ENCODE measurements at places on chromosomes 13 and 19.

GRCh38 chr19:30158067-30158892 is 213.9 kb upstream of the ZNF536 start:
- no peak for DNase-seq

- no peak for DNase-seq
Observed at GRCh38 chr13:75368167-75368566, 113.8 kb downstream of the TBC1D4 start.

DNA sequence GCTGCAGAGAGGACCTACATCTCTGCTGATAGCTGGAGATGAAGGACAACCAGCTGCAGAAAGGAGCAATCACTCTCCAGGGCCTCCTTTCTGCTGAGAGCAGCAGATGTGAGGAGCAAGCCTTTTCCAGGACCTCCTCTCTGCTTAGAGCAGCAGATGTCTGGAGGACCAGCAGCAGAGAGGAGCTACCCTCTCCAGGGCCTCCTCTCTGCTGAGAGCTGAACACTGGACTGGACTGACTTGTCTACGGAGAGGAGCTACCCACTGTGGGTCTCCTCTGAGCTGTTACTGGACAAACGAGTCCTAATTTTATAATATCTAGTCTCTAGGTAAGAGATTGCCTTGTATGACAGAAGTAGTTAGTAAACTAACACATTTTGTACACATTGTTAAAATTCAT is 40.8 kb upstream of the FLT1 start:
- no peak for DNase-seq

- DNase-seq, result no peak
Observed at GRCh38 chr13:77599351-77599750, 63.8 kb downstream of the SCEL start.

GRCh38 chr13:25112695-25113255 is 16.8 kb downstream of the PABPC3 start:
- DNase-seq, result no peak

DNA sequence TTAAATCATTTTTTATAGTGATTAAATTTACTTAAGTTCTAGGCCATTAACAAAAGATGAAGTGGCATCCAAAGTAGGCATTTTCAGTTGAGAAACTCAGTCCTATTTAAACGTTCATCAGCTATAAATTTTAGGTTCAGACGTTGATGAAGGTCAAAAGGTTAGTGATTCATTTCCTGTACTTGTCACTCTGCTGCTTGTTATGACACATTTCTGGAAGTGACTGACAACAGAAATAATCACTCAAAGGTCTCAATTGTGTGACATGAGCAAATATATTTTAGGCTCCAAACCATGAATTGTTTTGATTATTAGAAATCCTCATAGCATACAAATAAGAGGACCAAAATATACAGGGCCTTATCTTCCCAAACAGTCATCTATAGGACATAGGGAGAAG is 10.3 kb upstream of the EDNRB start:
- DNase-seq, result peak; percentile 61

GRCh38 chr13:90902255-90902654 is 445.2 kb upstream of the MIR17HG start:
- no peak for DNase-seq

GRCh38 chr13:114115191-114115671 is 17.2 kb downstream of the RASA3 start:
- DNase-seq, result peak; percentile 58

DNA sequence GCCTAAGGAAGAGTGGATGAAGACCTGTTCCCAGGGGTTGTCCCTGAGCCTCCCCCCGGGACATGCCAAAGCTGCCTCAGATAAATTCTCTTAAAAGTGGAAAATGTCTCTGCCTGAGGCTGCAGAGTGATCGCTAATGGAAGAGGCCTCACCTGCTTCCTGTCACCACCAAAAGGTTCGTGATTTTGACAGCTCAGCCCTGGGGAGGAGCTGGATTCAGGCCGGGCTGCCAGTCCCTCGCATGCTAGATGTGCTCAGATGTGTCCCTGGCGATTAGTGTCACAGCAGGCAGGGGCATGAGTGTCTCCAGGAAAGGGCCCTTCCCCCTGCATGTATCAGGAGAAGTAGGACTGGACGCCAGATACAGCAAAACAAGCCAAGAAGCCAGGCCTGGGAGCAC is 626.5 kb downstream of the UQCRFS1 start:
- no peak for DNase-seq

DNA sequence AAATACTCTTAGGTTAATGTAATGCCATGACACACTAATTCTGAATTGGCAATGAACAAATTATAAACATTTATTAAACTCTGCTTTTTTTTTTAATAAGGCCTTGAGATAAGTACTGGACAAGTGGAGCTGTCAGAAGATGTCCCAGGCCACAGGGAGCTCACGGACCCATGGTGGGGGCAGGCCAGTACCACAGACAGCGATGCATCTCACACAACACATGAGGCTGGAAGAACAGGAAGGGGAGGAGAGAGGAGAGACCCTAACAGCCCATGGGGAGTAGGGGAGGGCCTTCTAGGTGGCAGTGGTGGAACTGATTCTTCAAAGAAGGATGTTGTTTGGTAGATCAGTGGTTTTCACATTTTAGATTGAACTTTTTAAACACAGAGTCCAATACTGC is 128.4 kb downstream of the LHFPL6 start:
- no peak for DNase-seq

GRCh38 chr13:61036715-61037114 is 378.9 kb downstream of the PCDH20 start:
- no peak for DNase-seq

DNA sequence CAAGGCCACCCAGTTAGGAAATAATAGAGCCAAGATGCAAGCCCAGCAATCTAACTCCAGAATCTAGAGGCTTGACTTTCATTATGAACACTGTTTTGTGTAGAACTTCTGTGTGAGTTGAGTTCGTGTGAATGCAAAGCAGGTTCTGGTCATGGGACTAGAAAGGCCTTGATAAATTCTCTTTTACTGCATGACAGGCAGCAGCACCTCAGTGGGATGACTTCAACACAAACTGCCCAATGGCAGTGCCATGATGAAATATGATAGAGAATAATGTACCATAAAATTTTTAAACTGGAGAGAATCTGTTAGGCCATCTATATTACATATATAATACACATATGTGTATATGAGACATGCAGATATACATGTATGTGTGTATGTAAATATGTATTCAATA is 214.5 kb downstream of the KLF5 start:
- no peak for DNase-seq

DNA sequence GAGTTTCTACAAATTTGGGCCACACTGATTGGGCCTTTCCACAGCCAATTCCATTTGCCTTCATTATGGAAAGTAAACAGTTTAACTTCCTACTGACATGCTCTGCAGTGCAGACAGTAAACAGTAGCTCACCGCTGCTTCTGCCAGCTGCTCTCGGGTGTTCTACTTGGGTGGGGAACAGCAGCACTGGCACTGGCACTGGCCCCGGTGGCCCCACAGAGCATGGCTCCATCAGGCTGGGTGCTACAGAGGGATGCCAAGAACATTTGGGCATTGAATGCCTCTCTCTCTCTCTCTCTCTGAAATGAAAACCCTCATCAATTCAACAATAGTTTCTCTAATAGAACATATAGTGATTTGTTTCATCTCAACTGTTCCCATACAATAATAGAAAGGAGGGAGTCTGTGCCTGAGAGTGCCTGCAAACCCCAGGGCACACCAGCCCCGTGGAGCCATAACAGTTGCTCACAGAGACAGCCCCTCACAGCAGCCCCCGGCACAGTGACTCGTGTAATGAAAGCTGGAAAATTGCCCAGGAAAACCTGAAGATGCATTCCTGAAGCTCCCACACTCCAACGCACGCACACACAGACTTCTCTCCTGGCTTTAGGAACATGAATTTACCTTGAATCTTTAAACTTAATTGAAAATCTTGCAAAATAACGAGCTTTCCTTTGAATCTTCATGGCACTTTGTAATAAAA is 38.2 kb upstream of the GJB6 start:
- DNase-seq, result no peak

DNA sequence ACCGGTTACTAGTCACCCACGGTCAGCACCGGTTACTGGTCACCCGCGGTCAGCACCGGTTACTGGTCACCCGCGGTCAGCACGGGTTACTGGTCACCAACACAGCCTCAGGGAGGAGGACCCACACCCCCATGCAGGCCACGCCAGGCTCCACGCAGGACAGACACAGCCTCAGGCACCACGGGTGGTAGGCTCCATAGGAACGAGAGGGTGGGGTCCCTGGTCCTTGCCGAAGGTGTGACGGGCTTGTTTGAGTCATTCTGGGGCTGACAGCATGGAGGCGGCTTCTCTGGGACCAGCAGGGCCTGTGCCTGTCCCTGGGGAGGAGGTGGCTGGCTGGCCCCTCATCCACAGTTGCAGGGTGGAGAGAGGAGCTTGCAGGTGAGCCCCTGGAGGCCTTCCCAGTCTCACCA is 122.8 kb upstream of the SOX1 start:
- no peak for DNase-seq

GRCh38 chr13:98568918-98569317 is 8.0 kb downstream of the STK24 start:
- DNase-seq, result no peak

DNA sequence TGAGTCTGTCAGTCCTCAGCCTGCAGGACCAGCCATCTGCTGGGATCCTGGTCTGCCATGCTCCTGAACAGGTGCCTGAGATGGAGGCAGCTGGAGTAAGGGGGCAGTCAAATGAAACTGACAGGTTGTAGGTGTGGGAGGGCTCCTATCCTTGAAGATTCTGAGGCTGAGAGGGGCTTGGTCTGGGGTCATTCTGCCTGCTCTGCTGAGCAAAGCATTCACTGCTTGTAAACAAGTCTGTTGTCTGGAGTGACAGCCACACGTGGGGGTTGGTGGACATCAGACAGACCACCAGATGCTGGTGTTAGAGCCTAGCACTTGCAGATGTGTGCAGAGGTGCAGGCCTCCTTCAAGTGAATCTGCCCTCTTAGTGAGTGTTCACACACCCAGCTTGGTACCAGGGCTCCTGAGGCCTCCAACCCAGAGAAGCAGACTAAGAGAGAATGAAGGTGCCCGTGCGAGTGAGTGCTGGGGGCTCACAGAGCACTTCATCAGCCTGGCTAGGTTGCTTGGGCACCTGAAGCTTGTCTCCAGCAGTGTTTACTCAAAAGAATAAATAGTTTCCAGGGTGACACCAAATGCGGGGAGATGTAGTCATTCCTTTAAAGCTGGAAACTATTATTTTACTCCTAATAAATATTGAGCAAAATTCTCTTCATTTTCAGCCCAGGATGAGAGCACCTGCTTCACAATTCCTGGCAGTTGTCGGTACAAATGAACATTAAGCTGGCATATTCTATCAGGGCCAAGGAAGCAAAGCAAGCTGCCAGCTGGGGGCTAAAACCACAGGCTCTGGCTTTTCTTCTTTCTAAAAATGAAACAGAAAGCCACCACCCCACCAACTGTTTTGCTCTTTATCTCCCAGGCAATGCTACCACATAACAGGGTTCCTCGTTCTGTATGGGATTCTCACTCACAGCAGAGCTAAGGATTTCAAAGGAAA is 82.3 kb downstream of the RNASEH2B start:
- no peak for DNase-seq

DNA sequence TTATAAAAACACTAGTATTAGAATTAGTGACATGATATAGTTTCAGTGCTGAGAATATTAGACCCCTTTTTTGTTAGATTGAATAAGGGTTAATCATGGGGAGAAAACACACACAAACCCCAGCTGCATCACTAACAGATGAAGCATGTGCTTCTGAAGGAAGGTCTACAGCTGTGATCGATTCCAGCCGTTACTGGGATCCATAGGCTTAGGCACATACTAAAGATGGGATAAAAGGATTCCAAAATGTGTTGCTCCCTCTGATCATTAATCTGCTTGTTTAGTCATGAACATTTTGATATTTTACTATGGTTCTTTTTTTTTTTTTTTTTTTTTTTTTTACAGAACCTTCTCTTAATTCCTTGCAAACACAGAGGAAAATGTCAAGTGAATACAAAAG is 1591.3 kb downstream of the EFNB2 start:
- no peak for DNase-seq

DNA sequence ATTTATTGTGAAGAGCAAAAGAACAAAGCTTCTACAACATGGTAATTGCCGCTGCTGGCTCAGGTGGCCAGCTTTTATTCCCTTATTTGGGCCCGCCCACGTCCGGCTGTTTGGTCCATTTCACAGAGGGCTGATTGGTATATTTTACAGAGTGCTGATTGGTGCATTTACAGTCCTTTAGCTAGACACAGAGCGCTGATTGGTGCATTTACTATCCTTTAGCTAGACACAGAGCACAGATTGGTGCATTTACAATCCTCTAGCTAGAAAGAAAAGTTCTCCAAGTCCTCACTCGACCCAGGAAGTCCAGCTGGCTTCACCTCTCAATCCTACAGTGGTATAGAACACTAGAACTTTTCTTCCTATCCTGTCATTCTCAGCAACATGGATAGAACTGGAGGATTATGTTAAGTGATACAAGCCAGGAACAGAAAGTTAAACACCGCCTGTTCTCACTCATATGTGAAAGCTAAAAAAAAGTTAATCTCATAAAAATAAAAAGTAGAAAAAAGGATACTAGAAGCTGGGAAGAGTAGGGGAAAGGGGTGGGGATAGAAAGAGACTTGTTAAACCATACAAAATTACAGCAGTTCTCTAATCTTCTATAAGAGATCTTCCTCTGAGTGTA is 33.6 kb upstream of the FARP1 start:
- no peak for DNase-seq

GRCh38 chr13:113441661-113442060 is 11.6 kb downstream of the ADPRHL1 start:
- DNase-seq, result no peak

DNA sequence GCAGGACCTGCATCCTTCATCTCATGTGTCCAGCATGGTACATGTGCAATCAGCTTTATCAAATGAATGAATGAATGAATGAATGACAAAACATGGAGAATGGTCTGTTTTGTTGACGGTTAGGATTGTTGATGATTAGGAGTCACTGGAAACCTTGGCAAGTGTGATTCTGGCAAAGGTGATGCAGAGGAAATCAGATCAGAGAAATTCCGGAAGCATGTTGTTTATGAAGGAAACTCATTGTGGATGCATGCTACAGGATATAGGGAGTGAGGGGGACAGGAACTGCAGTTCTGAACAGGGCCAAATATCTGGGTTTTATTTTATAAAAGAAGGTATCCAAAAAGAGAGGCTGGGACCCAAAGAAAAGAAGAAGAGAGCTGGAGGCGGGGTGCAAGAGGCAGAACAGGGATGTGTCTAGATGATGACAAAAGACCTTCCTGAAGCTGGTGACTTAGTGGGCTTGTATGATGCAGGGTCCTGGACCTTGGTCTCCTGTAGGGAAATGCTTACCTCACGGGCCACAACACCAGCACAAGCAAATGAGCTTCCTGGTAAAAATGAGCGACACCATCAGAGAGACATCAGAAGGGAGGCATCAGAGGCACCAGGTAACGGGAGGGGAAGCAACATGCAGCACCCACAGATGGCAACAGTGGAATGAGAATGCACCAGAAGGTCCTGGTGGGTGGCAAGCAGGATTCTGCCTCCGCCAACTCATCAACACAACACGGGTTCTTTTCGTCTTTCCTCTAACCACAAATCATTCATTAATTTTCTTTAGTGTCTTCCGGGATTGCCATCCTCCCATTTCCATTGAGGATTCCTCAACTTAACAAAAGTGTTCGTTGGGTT is 159.6 kb downstream of the FOXO1 start:
- DNase-seq, result no peak

- no peak for DNase-seq
Observed at GRCh38 chr13:96834626-96835025, 159.7 kb downstream of the OXGR1 start.

GRCh38 chr19:42279902-42280814 is 11.1 kb downstream of the CIC start:
- peak; percentile 79 for DNase-seq

- no peak for DNase-seq
Observed at GRCh38 chr19:23118400-23118799, 1.6 kb downstream of the ZNF730 start.
